ENCODE measurements at places on chromosomes 3 and 15.
A peak's percentile ranks its signal among the peaks of the same experiment; 100 is the strongest.

DNA sequence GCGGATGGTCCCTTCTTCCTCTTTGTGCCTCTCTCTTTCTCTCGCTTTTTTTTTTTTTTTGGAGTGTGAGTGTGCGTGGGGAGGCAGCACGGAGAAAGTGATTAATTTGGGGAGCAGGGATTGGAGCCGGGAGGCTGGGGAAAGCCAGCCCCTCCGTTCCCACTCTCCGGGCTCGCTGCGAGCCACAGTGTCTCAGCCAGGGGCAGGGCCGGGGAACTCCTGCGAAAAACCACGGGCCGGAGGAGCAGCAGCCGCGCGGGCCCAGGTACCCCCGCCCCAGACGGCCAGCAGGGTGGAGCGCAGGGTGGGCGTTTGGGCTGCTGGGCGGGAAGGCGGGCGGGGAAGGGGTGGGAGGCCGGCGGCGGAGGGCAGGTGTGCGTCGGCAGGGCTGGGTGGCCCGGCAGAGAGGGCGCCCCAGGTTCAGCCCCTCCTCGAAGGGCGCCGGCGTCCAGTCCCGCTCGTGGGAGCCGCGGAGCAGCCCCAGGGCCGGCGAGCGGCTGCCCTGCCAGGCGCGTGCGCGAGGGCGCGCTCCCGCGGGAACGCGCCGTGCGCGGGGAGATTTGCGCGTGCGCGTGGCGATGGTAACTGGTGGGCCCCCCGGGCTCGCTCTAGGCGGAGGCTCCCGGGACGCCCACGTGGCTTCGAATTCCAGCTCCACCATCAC lies 1.4 kb downstream of the CHL1 start:
- DNase-seq: no peak

DNA sequence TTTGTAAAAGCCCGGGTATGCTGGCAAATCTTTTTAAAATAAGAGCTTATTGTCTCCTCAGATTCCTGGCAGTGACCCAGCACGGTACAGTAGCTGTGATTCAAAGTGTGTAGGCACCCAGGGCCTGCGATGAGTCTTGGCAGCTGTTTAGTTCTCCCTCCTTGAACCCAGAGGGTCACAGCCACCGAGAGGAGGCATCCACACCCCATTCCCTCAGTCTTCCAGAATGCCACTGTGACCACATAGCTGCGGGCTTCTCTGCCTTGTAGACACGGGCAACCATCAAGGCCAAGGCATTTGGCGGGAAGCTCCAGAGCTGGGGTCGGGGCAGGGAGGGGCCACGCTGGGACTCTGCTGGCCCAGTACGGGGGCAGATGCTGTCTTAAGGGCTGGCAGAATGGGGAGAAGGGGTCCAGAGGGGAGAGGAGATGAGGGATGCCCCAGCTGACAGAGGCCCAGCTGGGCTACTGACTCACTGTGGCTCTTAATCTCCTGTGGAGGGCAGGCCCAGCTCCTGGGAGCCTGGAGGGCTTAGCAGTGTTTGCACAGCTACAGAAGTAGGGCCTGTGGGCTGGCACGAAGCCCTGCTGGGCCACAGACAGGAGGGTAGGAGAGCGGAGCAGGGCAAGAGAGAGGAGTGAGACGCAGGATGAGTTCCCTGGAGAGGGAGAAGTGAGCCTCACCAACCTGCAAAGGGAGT lies 68.8 kb upstream of the DLG1 start:
- no peak for DNase-seq

DNA sequence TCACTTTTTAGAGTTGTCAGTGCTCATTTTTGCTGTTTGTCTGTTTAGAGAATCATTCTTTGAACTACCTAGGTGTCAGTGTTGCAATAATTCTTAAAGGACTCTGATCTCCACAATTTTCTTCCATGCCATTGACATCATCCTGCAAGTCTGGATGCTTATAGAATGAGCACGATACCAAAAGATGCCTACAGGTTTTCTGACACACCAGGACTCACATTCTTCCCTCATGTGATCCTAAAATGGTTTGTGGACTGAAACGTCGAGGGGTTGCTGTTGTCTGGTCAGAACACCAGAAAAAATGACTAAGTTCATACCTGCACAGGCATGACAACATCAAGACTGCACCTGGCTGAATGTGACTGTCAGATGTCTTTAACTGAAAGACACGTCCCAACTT lies 95.9 kb downstream of the SEMA5B start:
- DNase-seq: no peak

DNA sequence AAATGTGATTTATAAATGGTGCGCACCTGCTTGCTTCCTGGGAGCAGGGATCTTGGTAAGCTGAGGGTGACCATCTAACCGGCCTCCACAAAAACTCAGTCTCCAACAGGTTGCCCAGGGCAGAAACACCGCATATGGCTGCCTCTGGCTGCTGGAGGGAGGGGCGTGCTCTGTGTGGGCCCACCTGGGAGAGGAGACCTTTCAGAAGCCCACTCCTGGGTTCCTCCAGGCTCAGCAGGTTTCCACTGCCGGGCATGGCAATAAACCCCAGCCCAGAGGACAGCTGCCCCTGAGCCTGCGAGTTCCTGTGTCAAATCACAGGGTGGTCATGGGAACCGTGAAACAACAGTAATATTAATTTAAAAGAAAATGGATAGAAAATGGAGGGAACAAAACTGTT lies 85.6 kb downstream of the OCA2 start:
- DNase-seq: no peak

GRCh38 chr15:63933522-63933921 lies 99.8 kb upstream of the HERC1 start:
- peak; percentile 24 for DNase-seq

- no peak for DNase-seq
Observed at GRCh38 chr3:185724761-185725160, 100.1 kb downstream of the IGF2BP2 start.
